ENCODE measurements at places on chromosomes 4 and X. TPM values are rescaled to one million over a fixed set of nuclear protein-coding genes. Genes with fewer than 3 reads are reported as not detected.

Gene NEUROG2
- total RNA-seq, result not detected

Gene CHIC1
- 12.3 TPM for total RNA-seq

Gene PNMA5
- not detected for total RNA-seq

Gene P2RY4
- not detected for total RNA-seq

Gene MAGEB1
- not detected for total RNA-seq
